ENCODE measurements at places on chromosomes 7 and 10. TPM values are rescaled to one million over a fixed set of nuclear protein-coding genes. Genes with fewer than 3 reads are reported as not detected.

Gene IGF2BP3
- 6.6 TPM for total RNA-seq

Gene FAM25A
- 353 TPM for total RNA-seq

Gene FBXL13
- total RNA-seq = 0.95 TPM

Gene FZD8
- 2.3 TPM for total RNA-seq

Gene ZPBP
- total RNA-seq = not detected

Gene ASAH2
- 5.9 TPM for total RNA-seq

Gene A1CF
- not detected for total RNA-seq

Gene STEAP1
- total RNA-seq = 15.7 TPM

Gene PPRC1
- 10.5 TPM for total RNA-seq

Gene CREB5
- total RNA-seq = 5.0 TPM

Gene FGL2
- total RNA-seq = 23.3 TPM

Gene DNMBP
- total RNA-seq = 12.2 TPM

Gene NOS3
- total RNA-seq = 1.8 TPM

Gene HOXA13
- total RNA-seq = not detected

Gene PLXDC2
- total RNA-seq = 43.1 TPM

Gene NME8
- not detected for total RNA-seq

Gene GCK
- total RNA-seq = not detected

Gene CYP2E1
- 3.1 TPM for total RNA-seq

Gene C10orf67
- 0.18 TPM for total RNA-seq

Gene CLDN15
- total RNA-seq = 6.7 TPM

Gene AKR1D1
- not detected for total RNA-seq

Gene HABP2
- 0.09 TPM for total RNA-seq

Gene ADCY1
- total RNA-seq = 0.34 TPM

Gene SLC39A12
- not detected for total RNA-seq

Gene ECHDC3
- 9.9 TPM for total RNA-seq

Gene SNX10
- 3.6 TPM for total RNA-seq

Gene RNF133
- not detected for total RNA-seq

Gene PSPH
- total RNA-seq = 46.7 TPM

Gene ASB10
- total RNA-seq = not detected

Gene C10orf95
- 1.9 TPM for total RNA-seq

Gene BCCIP
- 52.9 TPM for total RNA-seq

Gene C10orf90
- total RNA-seq = 0.26 TPM

Gene FXYD4
- not detected for total RNA-seq

Gene RASA4B
- 1.6 TPM for total RNA-seq

Gene SLC29A3
- total RNA-seq = 2.7 TPM

Gene HERC4
- 47.5 TPM for total RNA-seq

Gene CPXM2
- 9.2 TPM for total RNA-seq

Gene BAMBI
- 2.5 TPM for total RNA-seq
